ENCODE measurements at places on chromosomes 11 and 22.

DNA sequence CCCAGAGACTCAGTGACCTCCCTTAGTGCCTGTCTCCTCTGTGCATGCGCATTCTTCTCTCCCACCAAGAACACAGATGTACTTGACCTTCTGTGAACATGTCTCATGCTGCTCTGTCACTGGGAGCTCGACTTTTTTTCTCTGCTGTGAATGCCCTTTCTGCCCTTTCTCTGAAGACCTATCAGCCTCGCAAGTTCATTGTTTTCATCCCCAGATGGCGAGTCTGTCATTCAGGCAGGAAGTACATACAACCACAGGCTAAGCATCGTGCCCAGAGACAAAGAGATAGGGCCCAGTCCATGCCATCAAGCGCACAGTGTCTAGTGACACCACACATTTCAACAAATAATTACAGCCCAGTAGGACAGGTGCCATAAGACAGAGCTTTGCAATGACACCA is 50.4 kb upstream of the RAB1B start:
- no peak for DNase-seq

DNA sequence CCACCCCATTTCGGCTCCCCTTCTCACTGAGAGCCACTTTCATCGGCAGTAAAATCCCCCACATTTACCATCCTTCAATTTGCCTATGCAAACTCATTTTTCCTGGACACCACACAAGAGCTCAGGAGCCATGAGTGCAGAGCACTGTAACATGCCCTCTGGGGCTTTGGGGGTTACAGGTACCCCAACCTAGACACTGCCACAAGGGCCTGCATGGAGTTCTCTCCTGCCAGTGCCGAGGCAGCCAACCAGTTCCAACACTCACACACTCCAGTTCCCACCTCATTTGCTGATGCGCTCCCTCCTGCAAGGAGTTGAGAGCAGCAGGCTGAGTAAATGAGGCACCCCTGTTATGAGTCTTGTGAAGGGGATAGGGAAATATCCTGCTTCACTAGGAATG is 76.1 kb downstream of the SMCO4 start:
- DNase-seq, result no peak

GRCh38 chr11:1877211-1878136 is 14.2 kb downstream of the PRR33 start:
- DNase-seq, result no peak

DNA sequence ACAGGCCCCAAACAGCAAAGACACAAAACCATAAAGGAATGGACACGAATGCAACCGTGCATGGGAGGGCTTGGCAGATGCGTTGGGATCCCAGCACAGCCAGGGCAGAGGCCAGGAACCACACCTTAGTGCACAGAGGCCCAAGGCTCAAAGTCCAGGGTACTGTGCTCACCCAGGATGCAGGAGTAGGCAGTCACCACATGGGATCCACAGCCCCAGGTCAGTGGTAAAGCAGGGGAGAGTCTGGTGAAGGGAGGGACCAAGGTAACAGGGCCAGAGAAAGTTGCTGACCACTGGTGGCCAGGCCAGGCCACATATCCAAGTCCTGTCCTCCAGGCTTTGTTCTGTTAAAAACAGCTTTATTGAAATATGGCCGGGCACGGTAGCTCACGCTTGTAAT is 6.5 kb upstream of the CERK start:
- no peak for DNase-seq

DNA sequence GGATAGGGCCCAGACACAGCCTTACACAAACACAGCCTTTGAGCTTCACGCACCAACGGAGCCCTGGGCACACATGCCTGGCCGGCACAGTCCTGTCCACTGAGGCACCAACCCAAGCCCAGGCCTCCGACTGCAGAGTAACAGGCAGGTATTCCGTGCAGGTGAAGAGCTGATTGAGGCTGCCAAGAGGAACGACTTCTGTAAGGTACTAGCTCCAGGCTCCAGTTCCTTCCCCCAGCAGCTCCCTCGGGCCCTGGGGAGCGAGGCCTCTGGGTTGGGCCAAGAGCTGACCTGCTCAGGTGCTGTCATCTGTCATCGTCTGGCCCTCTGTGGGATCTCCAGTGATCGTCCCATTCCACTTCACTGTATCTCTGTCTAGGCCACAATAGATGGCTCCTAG is 3.2 kb upstream of the MDK start:
- DNase-seq, result no peak

- no peak for DNase-seq
Measured at GRCh38 chr11:110338684-110339083, 42.3 kb upstream of the RDX start.

DNA sequence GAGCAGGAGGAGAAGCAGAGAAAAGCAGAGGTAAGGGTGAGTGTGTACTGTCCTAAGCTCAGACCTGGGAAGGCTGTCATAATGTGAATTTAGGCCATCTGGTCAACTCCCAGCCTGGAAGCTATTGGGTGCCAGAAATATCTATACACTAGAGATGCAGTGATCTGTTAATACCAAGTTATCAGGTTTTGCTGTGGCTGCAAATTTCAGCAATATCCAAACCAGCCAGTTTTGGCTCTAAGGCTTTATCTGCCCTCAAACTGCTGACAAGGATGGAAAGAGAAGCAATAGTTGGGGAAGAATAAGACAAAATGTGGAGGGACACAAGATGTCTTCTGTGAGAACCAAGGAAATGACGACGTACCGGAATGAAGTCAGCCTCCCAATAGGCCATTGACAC is 62.9 kb downstream of the CYB5R2 start:
- DNase-seq, result no peak
